ENCODE measurements at places on chromosomes 1 and 21.
A peak's percentile ranks its signal among the peaks of the same experiment; 100 is the strongest.

GRCh38 chr1:166679369-166679768 is 159.9 kb upstream of the POGK start:
- DNase-seq = no peak

DNA sequence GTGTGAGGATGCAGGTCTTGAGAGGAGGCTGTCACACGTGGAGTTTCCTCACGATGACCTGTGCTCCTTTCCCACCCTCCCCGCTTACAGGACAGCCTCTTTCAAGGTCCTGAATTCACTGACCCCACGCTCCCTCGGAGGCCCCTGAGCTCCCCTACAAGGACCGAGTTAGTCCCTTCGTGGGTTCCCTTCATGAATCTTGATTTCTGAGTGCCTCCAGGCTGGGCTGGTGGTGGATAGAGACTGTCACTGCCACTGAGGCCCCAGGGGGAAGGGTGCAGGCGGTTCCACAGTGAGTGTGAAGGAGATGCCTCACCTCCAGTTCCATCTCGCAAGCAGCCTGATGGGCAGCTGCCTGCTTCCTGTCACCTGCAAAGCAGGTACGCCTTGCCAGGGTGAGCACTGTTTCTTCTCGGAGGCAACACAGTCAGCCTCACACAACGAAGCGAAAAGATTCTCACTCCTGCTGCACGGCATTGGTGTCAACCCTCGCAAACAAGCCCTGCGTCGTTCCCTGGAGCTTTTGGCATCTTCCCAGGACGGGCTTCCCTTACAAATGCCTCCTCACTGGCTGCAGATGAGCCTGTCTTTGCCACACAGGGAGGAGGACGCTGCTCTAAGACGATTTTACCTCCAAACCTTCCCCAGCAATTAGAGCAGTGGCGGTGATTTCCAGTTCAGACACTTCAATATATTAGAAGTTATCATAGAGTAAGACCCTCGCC is 26.7 kb upstream of the PCP4 start:
- no peak for DNase-seq

DNA sequence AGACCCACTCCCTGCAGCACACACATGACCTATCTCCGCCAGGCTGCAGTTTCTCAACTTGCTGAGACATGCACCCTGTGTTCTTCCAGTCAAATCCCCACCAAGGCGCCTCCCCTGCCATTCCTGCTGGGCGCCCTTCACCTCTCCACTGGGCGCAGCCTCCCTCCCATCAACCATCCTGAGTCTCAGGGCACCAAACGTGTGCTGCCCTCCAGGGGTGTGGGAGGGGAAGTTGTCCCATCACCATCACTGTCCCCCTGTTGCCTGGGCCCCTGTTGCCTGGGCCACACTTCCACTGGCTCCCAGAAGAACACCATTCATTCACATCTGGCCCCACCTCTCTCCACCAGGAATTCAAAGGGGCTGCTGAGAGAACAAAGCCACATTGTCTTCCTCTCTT is 44.9 kb upstream of the EFHD2 start:
- DNase-seq = peak; percentile 14

GRCh38 chr1:931380-932172 is 7.9 kb downstream of the SAMD11 start:
- no peak for DNase-seq

- DNase-seq = no peak
Observed at GRCh38 chr1:167681024-167681423, 40.8 kb upstream of the MPZL1 start.

GRCh38 chr1:67105508-67105907 is 29.3 kb downstream of the C1orf141 start:
- peak; percentile 29 for DNase-seq

- DNase-seq = no peak
Observed at GRCh38 chr1:210323957-210324356, 4.7 kb upstream of the HHAT start.

DNA sequence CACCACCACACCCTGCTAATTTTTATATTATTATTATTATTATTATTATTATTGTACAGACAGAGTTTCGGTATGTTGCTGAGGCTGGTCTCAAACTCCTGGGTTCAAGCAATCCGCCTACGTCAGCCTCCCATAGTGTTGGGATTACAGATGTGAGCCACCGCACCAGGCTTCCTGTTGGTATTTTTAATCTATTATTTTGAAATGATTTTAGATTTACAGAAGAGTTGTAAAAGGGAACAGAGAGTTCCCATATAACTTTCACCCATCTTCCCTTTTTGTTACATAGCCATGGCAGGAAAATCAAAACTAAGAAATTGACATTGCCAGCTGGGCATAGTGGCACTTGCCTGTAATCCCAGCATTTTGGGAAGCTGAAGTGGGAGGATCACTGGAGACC is 42.9 kb upstream of the CITED4 start:
- no peak for DNase-seq

- peak; percentile 79 for DNase-seq
Observed at GRCh38 chr1:224317383-224318045, 12.5 kb downstream of the NVL start.

- no peak for DNase-seq
Observed at GRCh38 chr1:178933709-178934490, 63.0 kb upstream of the ANGPTL1 start.

DNA sequence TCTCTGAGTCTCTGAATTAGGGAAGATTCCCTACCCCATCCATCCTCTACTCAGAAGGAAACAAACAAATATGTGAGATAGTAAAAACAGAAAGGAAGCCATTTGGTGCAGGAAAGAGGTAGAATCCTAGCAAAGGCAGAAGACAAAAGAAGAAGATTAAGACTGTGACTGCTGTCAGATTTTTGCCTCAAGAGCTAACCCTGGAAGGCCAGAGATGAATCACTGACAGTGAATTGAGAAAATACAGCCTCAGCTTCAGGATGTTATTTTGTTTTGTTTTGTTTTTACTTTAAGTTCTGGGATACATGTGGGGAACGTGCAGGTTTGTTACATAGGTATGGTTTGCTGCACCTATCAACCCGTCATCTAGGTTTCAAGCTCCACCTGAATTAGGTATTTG is 31.7 kb downstream of the DSTYK start:
- DNase-seq = no peak

GRCh38 chr1:60989749-60990713 is 92.3 kb upstream of the NFIA start:
- no peak for DNase-seq
